ENCODE measurements at places on chromosomes 7 and 10. TPM values are rescaled to one million over a fixed set of nuclear protein-coding genes. Genes with fewer than 3 reads are reported as not detected.

DNA sequence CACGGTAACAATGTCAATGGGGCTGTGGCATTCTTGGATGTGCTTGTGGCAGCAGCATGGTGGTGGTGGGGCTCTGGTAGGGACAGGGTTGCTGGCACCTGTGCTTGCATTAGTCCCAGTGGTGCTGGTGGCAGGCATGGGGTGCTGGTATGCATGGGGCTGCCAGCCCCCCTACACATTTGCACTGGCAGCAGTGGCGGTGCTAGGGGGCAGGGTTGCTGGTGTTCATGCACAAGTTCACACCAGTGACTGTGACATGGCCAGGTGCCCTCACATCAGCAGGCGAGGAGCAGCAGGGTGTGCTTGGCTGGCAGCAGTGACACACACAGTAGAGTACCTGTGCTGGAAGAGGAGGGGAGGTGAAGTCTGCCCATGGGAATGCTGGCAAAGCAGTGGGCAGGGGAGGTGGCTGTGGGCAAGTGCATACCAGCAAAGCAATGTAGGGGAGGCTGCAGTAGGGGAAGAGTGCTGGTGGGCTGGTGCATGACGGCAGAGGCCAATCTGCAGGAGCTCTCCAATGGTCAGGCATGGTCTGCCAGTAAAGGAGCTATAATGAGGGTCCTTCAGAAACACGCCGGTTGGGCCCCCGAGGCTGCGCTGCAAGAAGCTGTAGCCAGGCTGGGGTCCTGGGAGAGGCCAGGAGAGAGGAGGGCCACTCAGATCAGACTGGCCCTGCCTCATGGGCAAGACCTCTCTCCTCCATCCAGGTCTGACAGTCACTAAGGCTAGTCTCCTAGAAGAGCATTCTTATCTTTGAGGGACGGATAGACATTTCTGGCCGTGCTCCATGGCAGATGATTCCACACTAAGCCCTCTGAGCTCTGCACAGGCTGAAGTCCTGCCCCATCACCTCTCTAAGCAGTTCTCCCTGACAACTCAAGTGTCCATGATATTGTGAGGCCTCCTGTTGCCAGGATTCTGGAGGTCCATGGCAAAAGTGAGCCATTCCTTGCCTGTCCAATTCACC lies 406.4 kb downstream of the SEMA3D start:
- no peak overlapping the region for H3K4me3 ChIP-seq
- no peaks in the 10 kb centered on the region for H3K27me3 ChIP-seq
- peaks cover 9% of the 10 kb centered on the region for H3K4me1 ChIP-seq

GRCh38 chr7:47332213-47332612 lies 249.7 kb downstream of the TNS3 start:
- H3K4me3 ChIP-seq: no peak overlapping the region
- no peaks in the 10 kb centered on the region for H3K36me3 ChIP-seq
- peak overlapping the region; percentile 44 for H3K27ac ChIP-seq
- no peaks in the 10 kb centered on the region for H3K27me3 ChIP-seq

DNA sequence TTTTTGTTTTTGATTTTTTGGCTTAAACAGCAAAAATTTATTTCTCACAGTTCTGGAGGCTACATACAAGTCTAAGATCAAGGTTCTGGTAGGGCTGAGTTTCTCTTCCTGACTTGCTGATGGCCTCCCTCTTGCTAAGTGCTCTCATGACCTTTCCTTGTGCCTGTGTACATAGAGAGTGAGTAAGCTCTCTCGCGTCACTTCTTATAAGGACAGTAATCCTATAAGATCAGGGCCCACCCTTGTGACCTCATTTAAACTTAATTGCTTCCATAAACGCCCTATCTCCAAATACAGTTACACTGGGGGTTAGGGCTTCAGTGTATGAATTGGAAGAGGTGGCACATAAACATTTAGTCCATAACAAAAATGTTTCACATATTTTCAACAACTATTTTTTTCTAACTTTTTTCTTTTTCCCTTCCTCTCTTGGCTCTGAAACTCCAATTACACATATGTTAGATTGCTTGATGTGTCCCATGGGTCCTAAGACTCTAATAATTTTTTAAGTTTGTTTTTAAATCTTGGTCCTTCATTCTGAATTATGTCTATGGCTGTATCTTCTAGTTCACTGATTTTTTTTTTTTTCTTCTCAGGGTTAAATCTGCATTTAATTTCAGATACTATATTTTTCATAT lies 149.8 kb downstream of the HBP1 start:
- H3K27ac ChIP-seq: no peak overlapping the region
- no peaks in the 10 kb centered on the region for H3K27me3 ChIP-seq
- H3K4me3 ChIP-seq: no peak overlapping the region
- no peaks in the 10 kb centered on the region for H3K36me3 ChIP-seq

GRCh38 chr10:60910543-60910942 lies 33.4 kb downstream of the RHOBTB1 start:
- no peaks in the 10 kb centered on the region for H3K4me1 ChIP-seq
- no peaks in the 10 kb centered on the region for H3K27me3 ChIP-seq
- no peak for DNase-seq
- no peak overlapping the region for H3K4me3 ChIP-seq

GRCh38 chr7:149010451-149010850 lies 17.9 kb downstream of the PDIA4 start:
- no peaks in the 10 kb centered on the region for H3K4me1 ChIP-seq
- no peak overlapping the region for H3K4me3 ChIP-seq
- H3K27me3 ChIP-seq: no peaks in the 10 kb centered on the region
- no peak overlapping the region for H3K27ac ChIP-seq
- H3K36me3 ChIP-seq: no peaks in the 10 kb centered on the region

DNA sequence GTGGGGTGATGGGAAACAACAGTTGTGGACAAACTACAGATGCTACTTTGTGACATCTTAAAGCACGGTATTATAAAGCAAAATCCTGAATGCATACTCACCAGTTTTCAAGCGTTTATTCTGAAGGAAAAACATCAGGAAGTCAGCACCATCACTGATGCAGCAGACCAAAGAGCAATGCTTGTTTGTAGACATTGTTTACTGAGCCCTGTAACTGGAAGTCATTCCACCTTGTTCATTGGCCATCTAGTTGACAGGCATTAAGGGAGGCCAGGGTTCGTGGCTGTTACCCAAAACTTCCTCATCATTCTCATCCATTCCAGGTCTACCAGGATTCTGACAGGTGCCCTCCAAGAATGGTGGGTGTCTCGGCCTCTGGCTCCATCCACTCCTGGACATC lies 55.3 kb upstream of the FAM204A start:
- H3K4me3 ChIP-seq: no peak overlapping the region
- H3K36me3 ChIP-seq: no peaks in the 10 kb centered on the region
- H3K27ac ChIP-seq: no peak overlapping the region

DNA sequence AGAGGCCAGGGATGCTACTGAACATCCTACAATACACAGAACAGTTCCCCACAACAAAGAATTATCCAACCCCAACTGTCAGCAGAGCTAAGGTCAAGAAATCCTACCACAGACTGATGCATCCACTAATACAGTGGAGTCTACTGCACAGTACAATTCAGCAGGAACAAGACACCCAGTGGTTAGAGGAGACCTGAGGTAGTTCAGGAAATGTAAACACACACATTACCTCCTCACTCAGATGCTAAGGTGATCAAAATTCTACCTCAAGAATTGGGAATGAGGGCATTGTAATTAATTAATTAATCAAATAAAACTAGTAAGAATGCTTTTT lies 91.4 kb downstream of the ZFAND4 start:
- peaks cover 8% of the 10 kb centered on the region for H3K4me1 ChIP-seq
- no peaks in the 10 kb centered on the region for H3K36me3 ChIP-seq
- no peak overlapping the region for H3K27ac ChIP-seq
- DNase-seq: no peak
- no peaks in the 10 kb centered on the region for H3K27me3 ChIP-seq

GRCh38 chr10:34674176-34674575 lies 140.9 kb downstream of the PARD3 start:
- H3K27me3 ChIP-seq: no peaks in the 10 kb centered on the region
- no peaks in the 10 kb centered on the region for H3K36me3 ChIP-seq
- H3K27ac ChIP-seq: no peak overlapping the region
- H3K4me3 ChIP-seq: no peak overlapping the region

DNA sequence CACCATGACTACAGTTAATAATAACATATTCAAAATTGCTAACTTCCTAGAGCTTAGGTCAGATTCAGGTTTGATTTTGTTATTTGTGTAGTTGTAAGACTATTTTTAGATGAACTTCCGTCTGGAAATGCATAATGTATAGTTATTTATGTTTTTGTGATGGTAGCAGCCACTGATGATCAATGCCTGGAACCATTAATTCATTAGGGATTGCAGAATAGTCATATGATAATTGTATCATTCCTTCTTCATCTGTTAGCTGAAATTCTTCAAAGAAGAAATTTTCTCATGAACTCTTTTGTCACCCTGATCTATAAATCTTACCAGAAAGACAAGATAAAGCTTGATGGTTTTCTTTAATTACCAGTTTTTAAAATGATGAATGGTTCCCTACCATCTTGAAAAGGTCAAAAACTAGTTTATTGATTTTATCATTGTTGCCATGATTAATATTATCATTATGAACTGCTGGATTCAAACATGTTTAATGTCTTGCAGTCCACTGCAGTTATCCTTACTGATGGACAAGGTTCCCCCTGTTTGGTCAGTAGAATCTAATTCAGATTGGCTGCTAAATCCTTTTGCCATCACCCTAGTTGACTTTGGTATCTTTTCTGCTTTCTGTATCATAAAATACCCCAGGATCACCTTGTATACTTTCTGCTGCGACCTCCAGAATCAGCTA lies 433.3 kb downstream of the GPAM start:
- H3K27ac ChIP-seq: no peak overlapping the region
- no peaks in the 10 kb centered on the region for H3K36me3 ChIP-seq
- no peaks in the 10 kb centered on the region for H3K27me3 ChIP-seq

DNA sequence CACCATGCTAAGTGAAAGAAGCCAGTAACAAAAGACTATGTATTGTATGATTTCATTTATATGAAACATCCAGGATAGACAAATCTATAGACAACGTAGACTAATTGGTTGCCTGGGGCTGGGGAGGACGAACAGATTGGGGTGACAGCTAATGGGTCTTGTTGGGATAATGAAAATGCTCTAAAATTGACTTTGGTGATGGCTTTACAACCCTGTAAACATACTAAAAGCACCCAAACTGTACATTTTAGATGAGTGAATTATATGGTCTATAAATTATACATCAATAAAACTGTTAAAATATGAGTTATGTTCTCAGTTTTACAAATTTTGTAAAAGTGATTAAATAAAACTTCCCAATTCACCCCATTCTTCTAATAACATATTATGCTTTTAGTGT lies 261.5 kb downstream of the ELMO1 start:
- H3K36me3 ChIP-seq: no peaks in the 10 kb centered on the region
- H3K27me3 ChIP-seq: no peaks in the 10 kb centered on the region
- H3K4me1 ChIP-seq: peaks cover 15% of the 10 kb centered on the region
- DNase-seq: no peak
- no peak overlapping the region for H3K4me3 ChIP-seq

GRCh38 chr10:29951441-29951931 lies 107.9 kb downstream of the JCAD start:
- peaks cover 34% of the 10 kb centered on the region for H3K4me1 ChIP-seq
- no peaks in the 10 kb centered on the region for H3K36me3 ChIP-seq
- no peak overlapping the region for H3K27ac ChIP-seq

DNA sequence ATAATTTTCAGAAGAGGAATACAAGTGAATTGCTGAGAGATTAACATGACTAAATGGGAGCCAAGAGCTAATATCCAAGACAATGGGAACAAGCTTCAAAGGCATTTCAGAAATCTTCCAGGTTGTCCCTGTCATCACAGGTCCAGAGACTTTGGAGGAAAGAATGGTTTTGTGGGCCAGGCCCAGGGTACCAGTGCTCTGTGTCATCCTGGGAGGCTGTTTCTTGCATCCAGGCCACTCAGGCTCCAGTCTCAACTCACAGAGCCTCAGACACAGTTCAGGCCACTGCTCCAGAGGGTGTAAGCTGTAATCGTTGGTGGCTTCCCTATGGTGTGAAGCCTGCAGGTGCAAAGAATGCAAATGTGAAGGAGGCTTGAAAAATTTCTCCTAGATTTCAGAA lies 170.4 kb upstream of the NRG3 start:
- no peaks in the 10 kb centered on the region for H3K4me1 ChIP-seq
- no peaks in the 10 kb centered on the region for H3K36me3 ChIP-seq
- DNase-seq: no peak
- H3K27me3 ChIP-seq: no peaks in the 10 kb centered on the region

- H3K4me1 ChIP-seq: peaks cover 40% of the 10 kb centered on the region
- no peaks in the 10 kb centered on the region for H3K36me3 ChIP-seq
- H3K27me3 ChIP-seq: no peaks in the 10 kb centered on the region
Observed at GRCh38 chr10:88386821-88387773, 196.0 kb downstream of the RNLS start.

DNA sequence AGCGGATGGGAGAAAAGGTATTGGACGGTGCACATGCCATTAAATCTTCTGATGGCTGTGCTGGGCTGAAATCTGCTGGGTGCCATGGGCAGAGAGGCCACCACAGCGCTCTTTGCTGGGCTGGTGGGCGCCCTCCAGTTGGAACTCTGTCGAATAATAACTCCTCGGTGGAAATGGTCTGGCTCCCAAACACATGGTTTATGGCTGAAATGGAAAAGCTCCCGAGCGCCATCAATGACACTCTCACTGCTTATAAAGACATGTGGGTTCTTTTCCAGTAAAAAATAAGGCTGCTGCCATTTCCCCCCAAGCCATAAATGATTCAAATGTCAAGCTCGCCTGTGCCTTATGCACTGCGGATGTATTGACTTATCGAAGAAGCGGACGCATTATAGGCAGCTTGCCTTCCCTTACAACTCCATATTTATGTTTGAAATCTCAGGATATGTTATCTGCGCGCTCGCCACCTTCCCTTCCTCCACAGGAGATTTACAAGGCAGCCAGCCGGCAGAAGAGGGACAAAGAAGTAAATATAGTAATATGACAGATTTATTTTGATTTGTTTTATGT lies 239.0 kb upstream of the MKI67 start:
- H3K4me1 ChIP-seq: no peaks in the 10 kb centered on the region
- no peaks in the 10 kb centered on the region for H3K36me3 ChIP-seq
- no peak for DNase-seq
- no peak overlapping the region for H3K27ac ChIP-seq

GRCh38 chr10:128337860-128338378 lies 211.7 kb upstream of the MKI67 start:
- H3K4me1 ChIP-seq: no peaks in the 10 kb centered on the region
- no peaks in the 10 kb centered on the region for H3K36me3 ChIP-seq
- no peak overlapping the region for H3K4me3 ChIP-seq

TFEC gene
- total RNA-seq: 34.8 TPM

HDAC9 gene
- 6.7 TPM for total RNA-seq

EBF3 gene
- total RNA-seq: 0.77 TPM

IQUB gene
- total RNA-seq: 1.0 TPM

NRBF2 gene
- 35.6 TPM for total RNA-seq

SORCS1 gene
- 3.7 TPM for total RNA-seq

PNLIPRP2 gene
- 21.1 TPM for total RNA-seq

GRM8 gene
- total RNA-seq: 4.5 TPM

GJD4 gene
- total RNA-seq: 0.17 TPM

All from hepatocyte (in vitro differentiated cells).